ENCODE measurements at places on chromosomes 3 and 15.
A peak's percentile ranks its signal among the peaks of the same experiment; 100 is the strongest.

GRCh38 chr3:72973031-72973723 is 23.4 kb upstream of the PPP4R2 start:
- DNase-seq = no peak

- no peak for DNase-seq
Measured at GRCh38 chr15:91620229-91620628, 233.3 kb upstream of the SLCO3A1 start.

GRCh38 chr3:97658668-97659285 is 105.8 kb upstream of the ARL6 start:
- peak; percentile 16 for DNase-seq

GRCh38 chr15:90871139-90871715 is 2.8 kb downstream of the FURIN start:
- peak; percentile 47 for DNase-seq

DNA sequence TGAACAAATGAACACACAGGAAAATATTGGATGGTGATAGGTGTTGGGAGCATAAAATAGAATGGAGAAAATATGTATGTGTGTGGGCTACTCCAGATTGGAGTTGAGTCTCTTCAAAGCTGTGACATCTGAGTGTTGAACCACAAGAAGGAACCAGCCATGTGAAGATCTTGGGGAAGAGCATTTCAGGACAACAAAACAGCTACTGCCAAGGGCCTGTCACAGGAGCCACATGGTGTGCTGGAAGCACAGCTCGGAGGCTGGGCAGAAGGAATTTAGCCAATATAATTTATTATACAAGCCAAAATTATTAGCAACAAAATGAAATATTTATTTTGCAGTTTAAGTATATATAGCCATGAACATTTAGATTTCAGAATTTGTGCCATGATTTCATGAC is 108.3 kb upstream of the FGF7 start:
- DNase-seq = no peak

GRCh38 chr3:39153977-39154279 is 537 bp upstream of the CSRNP1 start:
- DNase-seq = no peak

- DNase-seq = no peak
Measured at GRCh38 chr15:62798536-62798935, 244.0 kb upstream of the TPM1 start.

DNA sequence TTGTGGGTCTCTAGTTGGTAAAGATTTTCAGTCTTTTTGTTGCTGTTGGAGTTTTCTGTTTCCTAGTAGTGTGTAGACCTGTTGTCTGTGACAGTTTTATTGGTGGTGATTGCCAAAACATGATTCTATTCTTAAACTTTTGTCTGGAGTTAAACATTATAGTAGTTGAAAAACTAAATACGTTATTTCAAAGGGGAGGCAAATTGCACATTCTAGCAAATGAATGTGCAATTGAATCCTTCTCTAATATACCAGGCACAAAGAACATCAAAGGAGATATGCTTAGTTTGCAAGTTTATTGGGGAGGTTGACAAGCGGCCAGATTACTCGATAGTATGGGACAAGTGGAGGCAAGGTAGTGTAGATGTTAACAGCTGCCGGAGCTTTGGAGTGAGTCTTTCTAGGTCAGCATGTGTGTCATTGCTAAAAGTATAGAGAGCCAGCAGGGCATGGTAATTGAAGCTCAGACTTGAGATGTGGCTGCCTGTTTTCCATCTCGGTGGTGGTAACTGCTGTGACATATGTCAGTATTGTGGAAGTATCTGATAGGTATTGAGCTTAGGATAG is 20.6 kb downstream of the CHD2 start:
- no peak for DNase-seq

GRCh38 chr15:59190291-59190690 is 16.4 kb upstream of the LDHAL6B start:
- no peak for DNase-seq

GRCh38 chr3:114216186-114216970 is 21.0 kb downstream of the ZNF80 start:
- no peak for DNase-seq

DNA sequence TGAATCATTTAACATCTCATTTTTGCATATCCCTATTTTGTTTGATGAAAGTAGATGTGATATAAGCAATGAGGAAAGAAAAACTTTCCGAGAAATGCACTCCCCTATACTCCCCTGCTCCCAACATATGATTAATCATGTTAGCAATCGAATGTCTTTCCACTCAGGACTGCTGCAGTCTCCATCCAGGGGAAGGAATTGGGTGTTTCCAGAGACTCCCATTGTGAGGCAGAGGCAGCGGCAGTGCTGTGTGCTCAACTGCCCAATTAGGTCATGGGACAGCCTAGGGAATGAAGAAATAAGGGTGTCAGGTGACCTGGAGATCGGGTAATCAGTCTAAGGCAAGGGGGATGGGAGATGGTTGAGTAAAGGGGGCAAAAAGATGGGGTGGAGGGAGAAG is 268.6 kb upstream of the MEIS2 start:
- DNase-seq = no peak

DNA sequence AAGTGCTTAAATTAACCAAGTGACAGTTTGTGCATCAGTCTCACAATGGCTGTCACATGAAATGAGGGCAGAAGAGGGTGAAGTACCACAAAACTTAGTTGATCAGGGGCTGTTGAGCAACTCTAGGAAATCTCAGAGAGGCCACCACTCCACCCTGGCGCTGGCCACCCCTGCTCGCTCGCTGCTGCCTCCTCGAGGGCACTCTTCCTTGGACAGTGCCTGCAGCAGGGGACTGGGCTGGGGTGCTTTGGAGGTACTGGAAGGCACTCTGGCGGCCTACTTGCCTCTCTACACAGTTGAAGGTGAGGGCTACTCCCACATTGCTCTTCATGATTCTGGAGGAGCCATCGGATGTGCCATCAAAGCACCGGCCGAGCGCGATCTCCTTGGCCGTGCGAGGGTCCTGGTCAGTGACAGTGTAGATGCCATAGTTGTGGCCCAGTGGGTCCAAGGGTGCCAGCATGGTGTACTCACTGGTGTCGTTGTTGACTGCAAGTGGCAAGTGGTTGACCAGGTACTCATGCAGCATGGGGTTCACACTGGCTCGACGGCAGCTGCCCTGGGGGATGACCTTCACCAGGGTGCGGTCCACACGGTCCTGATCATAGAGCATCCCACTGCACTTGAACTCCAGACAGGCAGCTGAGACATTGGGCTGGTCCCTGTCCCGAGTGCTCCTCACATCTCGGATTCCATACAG is 11.6 kb upstream of the CLPX start:
- DNase-seq = no peak

DNA sequence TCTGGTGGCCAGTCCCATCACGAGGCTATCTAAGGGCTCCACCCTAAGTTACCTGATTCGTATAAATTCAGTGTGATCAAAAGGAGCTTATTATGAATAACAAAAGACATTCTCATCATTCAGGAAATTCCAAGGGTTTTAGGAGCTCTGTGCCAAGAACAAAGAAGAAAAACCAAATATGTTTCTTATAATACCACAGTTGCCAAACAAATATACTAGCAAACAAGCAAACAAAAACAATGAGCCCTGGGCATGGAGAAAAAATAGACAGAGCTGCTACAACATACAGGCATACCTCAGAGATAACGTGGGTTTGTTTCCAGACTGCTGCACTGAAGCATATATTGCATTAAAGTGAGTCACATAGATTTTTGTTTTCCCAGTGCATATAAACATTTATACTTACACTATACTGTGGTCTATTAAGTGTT is 20.2 kb upstream of the CFAP161 start:
- no peak for DNase-seq

GRCh38 chr3:174533286-174533685 is 325.8 kb upstream of the NAALADL2 start:
- no peak for DNase-seq

GRCh38 chr15:89244574-89244903 is 760 bp downstream of the FANCI start:
- no peak for DNase-seq

DNA sequence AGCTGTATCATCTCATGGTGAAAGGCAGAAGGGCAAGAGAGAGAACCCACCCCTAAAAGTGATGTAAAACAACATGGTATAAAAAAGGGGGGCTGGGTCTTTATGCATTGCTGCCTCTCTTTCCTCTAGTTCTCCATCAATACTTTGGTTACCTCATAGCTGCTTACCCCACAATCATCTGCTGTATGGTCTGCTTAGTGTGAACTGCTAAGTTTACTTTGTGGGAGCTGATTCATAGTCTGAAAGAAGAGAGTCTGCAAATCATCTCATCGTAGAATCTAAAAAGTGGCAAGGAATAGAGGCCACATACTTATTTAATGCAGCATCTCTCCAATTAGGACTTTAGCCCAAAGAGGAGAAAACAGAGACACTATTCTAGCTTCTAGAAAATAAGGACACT is 546.8 kb downstream of the GBE1 start:
- DNase-seq = no peak

- no peak for DNase-seq
Measured at GRCh38 chr3:171113716-171114115, 87.2 kb upstream of the SLC2A2 start.

GRCh38 chr3:82474711-82475110 is 713.3 kb upstream of the GBE1 start:
- no peak for DNase-seq

- DNase-seq = no peak
Measured at GRCh38 chr15:97998307-97999071, 38.0 kb downstream of the ARRDC4 start.

GRCh38 chr3:186509423-186509822 is 34.8 kb downstream of the CRYGS start:
- no peak for DNase-seq

DNA sequence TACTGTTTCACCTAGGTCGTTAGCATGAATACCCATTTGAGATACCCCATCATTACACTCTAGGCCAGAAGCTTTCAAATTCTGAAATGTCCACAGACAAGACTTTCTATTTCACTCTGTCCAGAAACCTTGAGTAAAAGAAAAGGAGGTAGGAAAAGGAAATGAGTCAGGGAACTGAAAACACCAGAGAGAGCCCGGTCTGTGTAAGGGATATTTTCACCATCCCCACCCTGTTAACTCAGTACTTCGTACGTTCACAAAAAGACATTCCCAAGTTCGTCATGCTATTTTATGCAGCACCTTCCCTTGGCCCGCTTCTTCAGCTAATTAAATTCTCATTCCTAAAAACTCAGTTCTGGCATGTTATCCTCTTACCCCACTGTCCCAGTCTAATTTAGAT is 89.4 kb upstream of the SOX2 start:
- no peak for DNase-seq

GRCh38 chr3:114122027-114122709 is 56.7 kb downstream of the DRD3 start:
- no peak for DNase-seq

DNA sequence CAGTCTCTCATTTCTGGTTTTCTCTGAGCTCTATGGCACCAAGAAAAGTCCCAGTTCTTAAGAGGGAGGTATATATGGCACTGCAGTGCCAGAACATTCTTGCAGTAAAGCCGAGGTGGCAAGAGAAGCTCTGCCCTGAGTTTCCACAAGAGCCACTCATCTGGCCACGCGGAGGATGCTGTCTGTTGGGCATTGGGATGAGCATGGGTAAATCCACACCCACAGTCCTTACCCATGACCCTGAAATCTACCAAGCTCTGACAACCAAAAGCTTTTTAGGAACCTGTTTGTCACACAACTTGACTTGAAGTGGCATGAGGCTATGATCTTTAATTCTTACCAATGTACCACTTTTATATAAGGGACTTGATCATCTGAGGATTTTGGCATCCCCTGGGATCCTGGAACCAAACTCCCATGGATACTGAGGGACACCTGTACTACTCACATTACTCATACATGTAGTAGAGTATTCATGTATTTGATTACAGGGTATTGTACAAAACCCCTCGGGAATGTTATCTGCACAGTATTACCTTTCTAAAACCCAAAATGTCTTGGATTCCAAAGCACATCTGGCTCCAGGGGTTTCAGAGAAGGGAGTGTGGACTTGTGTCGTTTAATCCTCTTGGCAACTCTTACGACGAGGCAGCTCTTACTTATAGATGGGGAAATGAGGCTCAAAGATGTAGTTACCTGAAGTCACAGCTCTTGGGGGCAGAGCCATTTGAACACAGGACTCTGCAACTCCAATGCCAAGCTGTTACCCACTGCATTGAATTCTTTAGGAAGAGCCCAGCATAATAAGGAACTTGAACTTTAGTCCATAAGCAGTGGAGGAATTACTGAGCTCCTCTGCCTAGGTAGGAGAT is 8.8 kb downstream of the RPL32 start:
- no peak for DNase-seq

DNA sequence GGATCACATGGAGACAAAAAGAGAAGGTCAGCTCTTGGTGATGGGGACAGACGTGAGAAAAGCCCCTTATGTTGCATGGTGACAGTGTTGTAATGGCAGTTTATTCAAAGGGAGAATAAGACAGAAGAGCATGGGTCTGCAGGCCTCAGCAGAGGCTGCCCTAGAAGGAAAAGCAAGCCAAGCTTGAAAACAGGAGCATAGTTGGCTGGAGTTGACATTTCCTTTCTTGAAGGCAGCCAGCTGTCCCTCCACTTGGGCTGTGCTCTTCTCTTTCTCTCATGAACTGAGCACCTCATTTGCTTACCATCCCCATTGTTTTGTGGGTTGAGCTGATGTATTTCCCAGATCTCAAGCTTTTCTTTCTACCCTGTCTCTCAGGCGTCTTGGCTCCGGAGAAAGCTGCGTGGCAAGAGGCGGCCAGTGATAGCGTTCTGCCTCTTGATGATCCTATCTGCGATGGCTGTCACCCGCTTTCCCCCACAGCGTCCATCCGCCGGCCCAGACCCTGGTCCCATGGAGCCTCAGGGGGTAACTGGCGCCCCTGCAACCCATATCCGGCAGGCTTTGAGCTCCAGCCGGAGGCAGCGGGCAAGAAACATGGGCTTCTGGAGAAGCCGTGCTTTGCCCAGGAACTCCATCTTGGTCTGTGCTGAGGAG is 52.9 kb downstream of the GASK1A start:
- DNase-seq = no peak

DNA sequence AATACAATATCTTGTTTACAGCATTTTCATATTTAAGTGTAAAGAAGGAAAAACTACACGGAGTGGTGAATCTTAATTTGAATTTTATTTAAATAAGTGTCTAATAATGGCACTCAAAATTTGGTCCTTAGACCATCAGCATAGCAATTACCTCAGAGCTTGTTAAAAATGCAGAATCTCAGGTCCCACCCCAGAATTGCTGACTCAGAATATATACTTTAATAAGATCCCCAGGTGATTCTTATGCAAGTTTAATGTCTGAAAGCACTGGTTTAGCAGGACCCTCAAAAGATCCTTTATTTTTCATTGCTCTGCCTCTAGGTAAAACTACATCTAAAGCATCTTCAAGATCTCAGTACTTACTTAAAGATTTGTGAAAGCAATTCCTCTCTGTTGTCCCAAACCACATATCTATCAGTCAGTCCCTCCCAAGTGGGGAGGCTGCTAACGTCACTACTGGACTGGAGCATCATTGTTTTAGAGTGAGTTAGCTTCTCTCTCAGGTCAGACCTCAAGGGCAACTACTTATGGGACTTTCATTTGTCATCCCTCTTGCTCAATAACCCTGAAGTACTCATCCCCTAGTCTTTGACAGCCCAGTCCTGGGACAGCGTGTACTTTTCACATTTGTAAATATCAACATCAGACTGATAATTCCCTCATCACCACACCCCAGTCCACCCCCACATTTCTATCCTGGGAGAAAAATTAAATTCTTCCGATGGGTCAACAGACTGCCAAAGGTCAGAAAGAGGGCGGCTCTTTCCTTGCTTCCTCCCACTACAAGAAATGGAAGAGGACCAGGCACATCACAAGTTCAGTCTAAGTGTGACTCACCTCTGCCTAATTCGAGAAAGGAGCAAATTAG is 76.7 kb downstream of the CBLB start:
- DNase-seq = no peak

- peak; percentile 41 for DNase-seq
Measured at GRCh38 chr3:11944052-11944673, 60.0 kb upstream of the SYN2 start.
